Activated CD4-positive, alpha-beta T cell treated with anti-CD3 and anti-CD28 coated beads, Interleukin-2, amount 50 U/mL, for 4 hours (primary cell): ENCODE measurements at places on chromosomes 4 and X.

DNA sequence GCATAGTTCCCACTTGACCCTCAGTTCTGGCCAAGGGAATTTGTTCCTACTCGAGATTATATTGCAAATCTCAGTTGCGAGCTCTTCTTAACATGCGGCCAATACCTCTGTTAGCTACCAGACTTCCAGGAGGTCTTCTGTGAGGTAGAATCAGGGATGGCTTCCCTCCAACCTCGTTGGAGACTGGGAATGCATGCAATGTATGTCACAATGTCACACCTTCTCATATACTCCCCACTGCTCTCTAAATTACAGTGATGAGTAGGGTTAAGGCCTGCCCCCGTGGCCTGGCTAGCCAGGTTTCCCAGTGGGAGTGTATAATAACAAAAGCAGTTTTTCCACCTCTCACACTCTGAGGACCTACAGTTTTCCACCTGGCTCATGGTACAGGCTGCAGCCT is 1962.5 kb downstream of the ARAP2 start:
- DNase-seq, result no peak

DNA sequence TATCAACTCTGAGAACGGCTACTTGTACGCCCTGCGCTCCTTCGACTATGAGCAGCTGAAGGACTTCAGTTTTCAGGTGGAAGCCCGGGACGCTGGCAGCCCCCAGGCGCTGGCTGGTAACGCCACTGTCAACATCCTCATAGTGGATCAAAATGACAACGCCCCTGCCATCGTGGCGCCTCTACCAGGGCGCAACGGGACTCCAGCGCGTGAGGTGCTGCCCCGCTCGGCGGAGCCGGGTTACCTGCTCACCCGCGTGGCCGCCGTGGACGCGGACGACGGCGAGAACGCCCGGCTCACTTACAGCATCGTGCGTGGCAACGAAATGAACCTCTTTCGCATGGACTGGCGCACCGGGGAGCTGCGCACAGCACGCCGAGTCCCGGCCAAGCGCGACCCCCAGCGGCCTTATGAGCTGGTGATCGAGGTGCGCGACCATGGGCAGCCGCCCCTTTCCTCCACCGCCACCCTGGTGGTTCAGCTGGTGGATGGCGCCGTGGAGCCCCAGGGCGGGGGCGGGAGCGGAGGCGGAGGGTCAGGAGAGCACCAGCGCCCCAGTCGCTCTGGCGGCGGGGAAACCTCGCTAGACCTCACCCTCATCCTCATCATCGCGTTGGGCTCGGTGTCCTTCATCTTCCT is 2.7 kb downstream of the PCDH10 start:
- DNase-seq, result no peak

GRCh38 chr4:96652821-96653220 is 812.9 kb downstream of the PDHA2 start:
- no peak for DNase-seq

DNA sequence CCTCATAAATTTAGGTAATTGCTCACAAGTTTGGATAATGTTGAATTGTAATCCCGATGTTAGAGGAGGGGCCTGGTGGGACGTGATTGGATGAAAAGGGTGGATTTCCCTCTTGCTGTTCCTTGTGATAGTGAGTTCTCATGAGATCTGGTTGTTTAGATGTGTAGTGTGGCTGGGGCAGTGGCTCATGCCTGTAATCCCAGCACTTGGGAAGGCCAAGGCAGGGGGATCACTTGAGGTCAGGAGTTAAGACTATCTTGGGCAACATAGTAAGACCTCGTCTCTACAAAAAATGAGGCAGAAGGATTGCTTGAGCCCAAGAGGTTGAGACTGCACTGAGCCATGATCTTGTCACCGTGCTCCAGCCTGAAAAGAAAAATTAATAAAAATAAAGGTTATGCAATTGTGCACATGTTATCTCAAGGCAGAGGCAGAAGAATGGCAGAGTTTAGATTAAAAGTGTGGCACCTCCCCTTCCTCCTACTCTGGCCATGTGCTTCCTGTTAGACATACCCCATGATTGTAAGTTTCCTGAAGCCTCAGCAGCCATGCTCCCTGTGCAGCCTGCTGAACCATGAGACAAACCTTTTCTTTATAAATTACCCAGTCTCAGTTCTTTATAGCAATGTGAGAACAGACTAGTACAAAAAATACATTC is 36.5 kb downstream of the ERVMER34-1 start:
- DNase-seq, result no peak

DNA sequence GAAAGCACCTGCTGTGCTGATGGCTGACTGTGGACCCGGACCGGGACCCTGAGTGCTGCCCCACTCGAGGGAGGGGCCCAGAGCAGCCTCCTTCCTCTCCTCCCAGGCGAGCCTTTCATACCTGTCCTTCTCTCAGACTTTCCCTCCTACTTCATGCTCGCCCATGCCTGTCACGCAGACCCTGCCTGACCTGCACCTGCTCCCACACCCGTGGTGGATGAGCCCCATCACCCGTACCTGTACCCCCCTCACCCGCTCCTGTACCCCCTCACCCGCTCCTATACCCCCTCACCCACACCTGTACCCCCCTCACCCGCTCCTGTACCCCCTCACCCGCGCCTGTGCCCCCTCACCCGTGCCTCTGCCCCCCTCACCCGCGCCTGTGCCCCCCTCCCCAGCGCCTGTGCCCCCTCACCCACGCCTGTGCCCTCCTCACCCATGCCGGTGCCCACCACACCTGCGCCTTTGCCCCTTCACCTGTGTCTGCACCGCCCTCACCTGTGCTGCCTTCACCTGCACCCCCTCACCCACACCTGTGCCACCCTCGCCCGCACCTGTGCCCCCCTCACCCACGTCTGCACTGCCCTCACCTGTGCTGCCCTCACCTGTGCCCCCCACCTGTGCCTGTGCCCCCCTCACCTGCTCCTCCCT is 5.8 kb downstream of the MAEA start:
- no peak for DNase-seq
